ENCODE measurements at places on chromosomes 4 and X.
A peak's percentile ranks its signal among the peaks of the same experiment; 100 is the strongest.

DNA sequence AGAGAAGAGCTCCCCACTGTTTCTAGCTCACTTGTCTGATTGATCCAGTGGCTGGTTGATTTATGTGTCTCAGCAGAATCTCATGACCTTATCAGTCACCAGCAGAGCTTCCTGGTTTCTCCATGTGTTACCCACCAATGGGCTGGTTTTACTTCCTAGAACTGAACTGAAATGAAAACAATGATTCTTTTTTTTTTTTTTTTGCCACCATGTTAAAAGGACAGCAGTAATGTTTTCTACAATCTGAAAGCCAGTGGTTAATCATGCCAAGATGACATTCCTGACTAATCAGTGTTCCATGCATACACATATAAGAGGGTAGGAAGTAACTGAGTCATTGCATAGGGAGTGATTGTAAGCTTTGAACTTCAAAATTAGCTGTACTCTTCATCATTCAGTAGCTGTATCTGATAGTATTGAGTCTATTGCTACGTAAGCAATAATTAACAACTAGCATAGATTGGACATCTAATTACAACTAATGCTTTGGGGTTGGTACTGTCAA lies 67.7 kb downstream of the SLC4A4 start:
- DNase-seq = no peak

DNA sequence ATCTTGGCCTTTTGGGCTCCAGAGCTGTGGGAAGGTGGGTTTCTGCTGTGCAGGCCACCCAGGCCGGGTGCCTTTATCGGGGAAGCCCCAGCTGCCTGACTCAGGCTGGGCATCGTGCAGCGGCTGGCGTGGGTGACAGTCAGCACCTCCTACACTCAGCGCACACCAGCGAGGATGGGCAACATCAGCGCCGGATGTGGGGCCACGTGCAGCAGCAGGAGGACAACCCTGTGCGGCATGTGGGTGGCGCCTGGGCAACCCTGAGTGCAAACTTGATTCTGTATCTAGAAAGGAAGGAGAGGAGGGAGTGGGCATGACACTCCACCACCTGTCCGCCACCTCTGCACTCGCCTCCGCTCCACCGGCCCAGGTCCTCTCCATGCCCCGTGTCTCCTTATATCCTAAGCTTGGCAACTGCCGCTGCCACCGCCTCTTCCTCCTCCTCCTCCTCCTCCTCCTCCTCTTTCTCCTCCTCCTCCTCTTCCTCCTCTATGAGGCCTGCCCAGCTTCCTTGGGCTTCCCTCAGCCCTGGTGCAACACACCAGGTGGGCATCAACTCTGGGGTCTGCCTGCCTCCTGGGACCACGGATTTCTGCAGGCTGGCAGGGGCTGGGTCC lies 107.4 kb upstream of the AFAP1 start:
- DNase-seq = no peak

GRCh38 chr4:87122252-87122651 lies 98.2 kb downstream of the KLHL8 start:
- DNase-seq = no peak

- no peak for DNase-seq
Measured at GRCh38 chr4:6456450-6456849, 16.0 kb downstream of the PPP2R2C start.

DNA sequence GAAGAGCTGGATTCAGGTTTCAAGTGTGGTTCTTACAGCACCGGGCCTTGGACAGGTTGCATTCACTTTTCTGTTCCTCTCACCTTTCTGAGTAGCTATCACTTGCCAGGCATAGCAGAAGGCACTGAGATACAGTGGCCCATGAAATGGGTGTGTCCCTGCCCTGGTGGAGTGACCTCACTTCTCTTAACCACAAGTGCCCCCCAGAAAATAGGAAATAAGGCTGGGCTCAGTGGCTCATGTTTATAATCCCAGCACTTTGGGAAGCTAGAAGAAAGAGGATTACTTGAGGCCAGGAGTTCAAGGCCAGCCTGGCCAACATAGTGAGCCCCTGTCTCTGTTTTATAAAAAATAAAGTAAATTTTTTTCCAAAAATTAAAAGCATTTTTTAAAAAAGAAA lies 101.7 kb upstream of the KIT start:
- no peak for DNase-seq

DNA sequence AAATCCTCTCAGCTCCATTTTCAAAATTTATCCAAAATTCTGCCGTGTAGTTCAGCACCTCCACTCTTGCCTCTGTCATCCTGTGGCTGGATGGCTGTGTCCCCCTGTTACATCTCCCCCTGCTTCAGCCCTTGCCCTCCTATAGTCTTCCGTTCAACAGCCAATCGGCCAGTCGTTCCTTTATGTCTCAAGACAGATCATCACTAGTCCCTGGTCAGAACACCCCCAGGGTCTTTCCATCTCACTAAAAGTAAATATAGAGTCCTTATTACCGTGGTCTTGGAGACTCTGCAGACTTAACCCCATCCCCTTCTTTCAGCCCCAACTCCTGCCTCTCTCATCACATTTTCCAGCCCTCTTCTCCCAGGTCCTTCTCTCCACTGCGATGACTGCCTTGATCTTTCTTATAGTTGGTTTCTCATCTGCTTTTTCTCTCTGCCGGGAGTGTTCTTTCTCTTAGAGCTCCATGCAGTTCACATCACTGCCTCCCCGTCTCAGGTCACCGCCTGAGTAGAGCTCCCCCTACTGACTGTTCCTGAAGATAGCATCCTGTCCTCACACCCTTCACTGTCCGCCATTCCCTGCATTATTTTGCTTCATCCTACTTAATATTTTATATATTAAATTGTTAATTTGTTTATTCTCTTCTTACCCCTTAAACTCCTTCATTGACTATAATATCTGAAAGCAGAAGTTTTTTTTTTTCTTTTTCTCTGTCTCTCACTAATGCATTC lies 736.9 kb upstream of the MAGEB2 start:
- peak; percentile 0 for DNase-seq

DNA sequence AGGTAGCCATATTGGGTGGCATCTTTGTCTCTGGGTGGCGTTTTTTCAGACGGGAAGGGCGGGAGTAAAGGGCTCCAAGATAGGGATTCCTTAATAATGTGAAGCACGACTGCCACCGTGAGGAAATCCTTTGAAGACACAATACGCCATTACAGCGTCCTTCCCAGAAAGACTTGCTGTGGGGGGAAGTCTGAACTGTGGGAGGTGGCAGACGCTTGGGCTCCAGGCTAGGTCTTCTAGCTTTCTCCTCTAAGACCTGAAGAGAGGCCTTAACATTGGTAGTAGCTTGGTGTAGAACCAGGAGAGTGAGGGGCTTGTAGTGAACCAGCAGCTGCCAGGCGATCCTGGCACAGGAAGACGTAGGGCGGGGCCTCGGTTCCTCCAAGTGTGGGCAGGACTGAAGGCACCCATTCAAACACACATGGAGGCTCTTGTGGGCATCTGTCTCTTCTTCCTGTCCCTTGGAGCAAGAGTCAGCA lies 197.3 kb downstream of the OR13H1 start:
- DNase-seq = no peak

- DNase-seq = no peak
Measured at GRCh38 chr4:87734084-87734483, 65.3 kb upstream of the IBSP start.

GRCh38 chrX:69365349-69365748 lies 138.8 kb upstream of the NALF2 start:
- DNase-seq = no peak

DNA sequence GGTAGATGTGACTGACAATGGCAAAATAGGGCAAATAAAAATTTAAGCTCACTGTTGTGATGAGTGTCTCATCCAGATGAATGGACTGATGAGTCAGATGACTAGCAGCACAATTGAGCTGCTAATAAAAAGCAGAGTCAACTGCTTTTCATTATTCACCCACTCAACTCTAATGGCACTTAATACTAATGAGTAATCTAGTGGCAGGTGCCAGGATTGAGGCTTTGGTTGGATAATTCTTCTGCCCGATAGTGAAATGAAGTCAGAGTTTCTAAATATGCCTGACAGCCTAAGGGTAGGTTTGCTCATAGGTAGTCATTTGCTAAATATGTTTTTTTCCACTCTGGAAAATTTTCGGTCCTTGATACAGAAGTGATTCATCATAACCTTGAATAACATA lies 10.4 kb downstream of the OGT start:
- DNase-seq = peak; percentile 68

- DNase-seq = no peak
Measured at GRCh38 chr4:102761906-102762305, 1.1 kb upstream of the MANBA start.

DNA sequence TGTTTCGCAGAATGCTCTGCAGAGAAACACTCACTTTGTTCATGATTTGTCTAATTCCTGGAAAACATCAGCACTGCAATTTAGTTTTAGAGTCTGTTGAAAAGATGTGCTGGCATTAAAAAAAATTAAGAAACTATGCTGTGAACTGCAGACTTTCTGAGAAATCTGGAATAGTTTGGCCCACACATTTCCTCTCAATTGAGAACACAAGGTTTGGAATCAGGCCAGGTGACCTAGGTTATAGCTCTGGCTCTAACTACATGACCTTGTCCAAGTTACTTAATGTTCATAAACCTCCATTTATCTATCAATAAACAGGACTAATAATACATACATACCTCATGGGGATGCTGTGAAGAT lies 61.4 kb upstream of the ENPEP start:
- DNase-seq = no peak

DNA sequence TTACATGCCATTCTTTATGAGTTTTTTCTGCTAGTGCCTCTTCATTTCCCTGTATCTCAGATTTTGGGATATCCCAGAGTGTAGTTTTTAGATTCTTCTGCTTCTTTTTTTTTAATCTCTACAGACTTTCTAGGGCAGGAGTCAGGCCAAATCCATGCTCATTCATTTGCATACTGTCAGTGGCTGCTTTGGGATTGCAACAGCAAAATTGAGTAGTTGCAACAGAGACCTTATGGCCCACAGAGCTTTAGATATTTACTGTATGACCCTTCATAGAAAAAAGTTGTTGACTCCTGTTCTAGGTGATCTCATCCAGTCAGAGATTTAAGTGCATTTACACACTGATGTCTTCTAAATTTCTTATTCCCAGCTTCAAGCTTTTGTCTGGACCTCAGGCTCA lies 35.3 kb downstream of the ARFIP1 start:
- DNase-seq = no peak

GRCh38 chr4:1192493-1193205 lies 20.3 kb upstream of the SPON2 start:
- no peak for DNase-seq

GRCh38 chr4:21625447-21625846 lies 323.1 kb downstream of the KCNIP4 start:
- no peak for DNase-seq

DNA sequence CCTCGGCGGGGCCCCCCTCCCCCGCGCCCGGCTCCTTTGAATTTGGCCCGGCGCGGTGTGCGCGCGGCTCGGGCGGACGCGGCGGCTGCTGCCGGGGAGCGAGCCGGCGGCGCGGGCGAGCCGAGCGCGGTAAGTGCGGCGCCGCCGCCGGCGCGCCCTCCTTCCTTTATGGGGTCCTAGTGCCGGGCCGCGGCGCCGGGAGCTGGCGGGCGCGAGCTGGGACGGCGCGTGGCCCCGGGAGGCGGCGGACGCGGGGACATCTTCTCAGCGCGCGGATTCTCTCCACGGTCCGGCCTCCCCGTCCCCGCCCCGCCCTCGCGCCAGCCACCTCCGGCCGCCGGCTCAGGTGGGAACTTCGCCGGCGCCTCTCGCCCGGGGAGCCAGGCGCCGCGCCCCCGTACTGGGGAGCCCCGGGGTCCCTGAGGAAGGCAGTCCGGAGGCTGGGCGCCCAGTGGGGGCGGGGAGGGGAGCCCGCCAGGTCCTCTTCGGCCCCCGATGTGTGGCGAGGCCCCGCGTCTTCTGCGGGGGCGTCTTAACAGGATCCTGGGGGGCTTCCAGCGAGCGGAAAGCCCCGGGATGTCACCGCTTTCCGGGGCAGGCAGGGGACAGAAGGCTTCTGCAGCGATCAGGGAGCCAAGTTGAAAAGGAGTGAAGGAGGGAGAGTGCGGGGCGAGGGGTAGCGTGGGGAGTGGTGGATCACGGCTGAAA lies 98.4 kb upstream of the TENM3 start:
- DNase-seq = no peak

DNA sequence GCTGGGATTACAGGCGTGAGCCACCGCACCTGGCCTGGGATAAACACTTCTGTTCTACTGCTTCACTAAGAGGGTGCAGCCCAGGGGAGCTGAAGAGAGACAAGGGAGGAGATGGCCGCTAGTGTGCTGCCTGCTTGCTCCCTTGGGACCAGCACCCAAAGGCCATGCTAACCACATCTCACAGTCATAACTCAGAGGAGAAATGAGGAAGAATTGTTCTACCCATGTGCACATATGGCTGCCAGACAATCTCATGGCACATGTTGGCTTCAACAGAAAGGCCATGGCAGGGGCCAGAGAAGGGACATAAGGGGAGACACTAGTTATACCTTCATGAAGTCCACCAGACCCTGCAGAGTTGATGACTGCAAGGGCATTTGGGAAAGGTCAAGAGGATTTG lies 22.4 kb downstream of the CLDN22 start:
- no peak for DNase-seq

- DNase-seq = no peak
Measured at GRCh38 chrX:153831429-153832150, 1.2 kb upstream of the PDZD4 start.
